HCEC 1CT (cell line): ENCODE measurements at places on chromosomes 5 and 9.

DNA sequence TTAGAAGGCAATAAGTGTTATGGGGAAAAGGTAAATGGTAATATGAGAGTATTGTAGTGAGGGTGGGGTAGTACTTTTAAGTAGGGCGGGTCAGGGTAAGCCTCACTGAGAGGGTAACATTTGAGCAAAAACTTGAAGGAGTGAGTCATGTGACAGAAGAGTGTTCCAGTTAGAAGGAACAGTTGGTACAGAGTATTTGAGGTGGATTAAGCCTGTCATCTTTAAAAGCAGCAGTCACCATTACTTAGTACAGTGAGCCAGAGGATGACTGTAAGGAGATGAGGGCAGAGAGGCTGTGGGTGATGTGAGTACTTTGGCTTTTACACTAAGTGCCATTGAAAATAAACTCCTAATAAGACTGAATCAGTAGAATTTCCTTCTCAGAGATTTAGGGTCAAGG lies 54.8 kb downstream of the UBAP1 start:
- peak; percentile 47 for DNase-seq

- no peak for DNase-seq
Observed at GRCh38 chr5:58649716-58650115, 66.8 kb downstream of the RAB3C start.

DNA sequence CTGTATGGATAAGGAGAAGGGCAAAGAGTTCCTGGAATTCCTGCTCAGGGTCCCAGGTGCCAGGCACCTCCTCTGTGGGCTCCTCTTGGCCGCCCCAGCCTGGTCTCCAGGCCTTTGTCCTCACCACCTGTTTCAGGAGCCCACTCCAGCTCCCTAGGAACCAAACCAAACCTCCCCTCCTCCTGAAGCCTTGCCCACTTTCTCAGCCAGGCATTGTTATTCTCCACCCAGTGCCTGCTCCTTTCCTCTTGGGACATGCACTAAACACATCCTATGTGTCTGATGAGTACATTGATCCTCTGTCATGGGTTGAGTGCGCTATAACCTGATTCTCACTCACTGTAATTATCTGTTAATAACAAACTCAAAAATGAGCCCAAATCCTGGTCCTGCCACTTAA lies 189.8 kb downstream of the SPOCK1 start:
- DNase-seq, result no peak

DNA sequence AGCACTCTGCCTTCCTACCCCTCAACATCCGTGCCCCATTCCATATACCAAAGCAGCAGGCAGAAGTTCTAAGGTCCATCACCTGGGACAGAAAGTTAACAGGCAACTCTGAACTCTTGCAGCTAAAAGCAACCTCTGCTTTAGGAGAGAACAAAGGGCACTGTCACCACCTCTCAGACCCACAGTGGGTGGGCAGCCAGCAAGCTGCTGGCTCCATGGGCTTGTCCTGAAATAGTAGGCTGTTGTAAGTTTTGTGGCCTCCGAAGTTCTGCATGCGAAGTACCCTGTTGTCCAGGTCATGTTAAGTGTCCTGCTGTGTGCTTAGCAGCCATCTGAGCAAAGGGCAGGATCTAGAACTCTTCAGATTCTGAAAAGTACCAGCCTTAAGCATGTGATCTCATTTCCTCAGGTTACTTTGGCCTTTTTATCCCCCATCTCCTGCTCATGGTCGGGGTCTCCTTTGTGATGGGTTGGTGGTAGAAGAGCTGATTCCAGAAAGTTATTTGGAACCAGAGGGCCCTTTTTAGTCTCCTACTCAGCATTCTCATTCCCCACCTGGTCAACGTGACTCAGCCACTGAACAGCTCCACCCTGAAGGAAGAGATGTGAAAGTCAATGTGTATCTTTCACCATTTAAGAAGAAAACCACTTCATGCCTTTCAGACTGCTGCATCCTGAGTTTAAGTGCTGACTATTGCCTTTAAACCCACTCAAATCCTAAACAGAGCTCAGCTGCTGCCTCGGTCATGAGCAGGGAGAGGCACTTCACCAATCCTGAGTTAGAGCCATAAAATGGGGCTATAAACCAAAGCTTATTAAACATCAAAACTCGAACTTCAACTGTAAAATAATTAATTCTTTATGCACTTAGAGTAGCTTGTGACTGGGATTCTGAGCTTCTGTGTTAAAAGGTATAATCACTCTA lies 121.4 kb downstream of the DPYSL3 start:
- DNase-seq, result no peak

DNA sequence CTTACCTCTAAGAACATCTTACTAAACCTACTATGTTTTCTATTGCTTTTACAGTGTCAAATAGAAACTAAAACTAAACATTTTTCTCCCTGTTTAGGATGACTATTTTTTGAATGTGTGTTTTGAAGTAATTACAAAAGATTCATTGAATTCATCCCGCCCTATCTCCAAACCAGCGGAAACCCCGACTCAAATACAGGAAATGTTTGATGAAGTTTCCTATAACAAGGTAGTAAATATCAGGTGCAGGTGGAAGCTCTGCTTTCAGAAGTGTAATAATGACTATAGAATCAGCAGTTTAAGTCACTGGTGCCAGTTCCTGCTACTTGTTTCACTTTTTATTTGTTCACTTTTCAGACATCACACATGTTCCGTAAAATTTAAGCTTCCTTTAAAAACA lies 20.0 kb downstream of the ERAP2 start:
- DNase-seq, result no peak

GRCh38 chr5:110623874-110624273 lies 102.6 kb downstream of the TMEM232 start:
- DNase-seq, result peak; percentile 28

- DNase-seq, result no peak
Observed at GRCh38 chr5:143819716-143820115, 7.8 kb downstream of the HMHB1 start.

- DNase-seq, result peak; percentile 52
Observed at GRCh38 chr9:2494562-2494961, 127.0 kb upstream of the VLDLR start.

DNA sequence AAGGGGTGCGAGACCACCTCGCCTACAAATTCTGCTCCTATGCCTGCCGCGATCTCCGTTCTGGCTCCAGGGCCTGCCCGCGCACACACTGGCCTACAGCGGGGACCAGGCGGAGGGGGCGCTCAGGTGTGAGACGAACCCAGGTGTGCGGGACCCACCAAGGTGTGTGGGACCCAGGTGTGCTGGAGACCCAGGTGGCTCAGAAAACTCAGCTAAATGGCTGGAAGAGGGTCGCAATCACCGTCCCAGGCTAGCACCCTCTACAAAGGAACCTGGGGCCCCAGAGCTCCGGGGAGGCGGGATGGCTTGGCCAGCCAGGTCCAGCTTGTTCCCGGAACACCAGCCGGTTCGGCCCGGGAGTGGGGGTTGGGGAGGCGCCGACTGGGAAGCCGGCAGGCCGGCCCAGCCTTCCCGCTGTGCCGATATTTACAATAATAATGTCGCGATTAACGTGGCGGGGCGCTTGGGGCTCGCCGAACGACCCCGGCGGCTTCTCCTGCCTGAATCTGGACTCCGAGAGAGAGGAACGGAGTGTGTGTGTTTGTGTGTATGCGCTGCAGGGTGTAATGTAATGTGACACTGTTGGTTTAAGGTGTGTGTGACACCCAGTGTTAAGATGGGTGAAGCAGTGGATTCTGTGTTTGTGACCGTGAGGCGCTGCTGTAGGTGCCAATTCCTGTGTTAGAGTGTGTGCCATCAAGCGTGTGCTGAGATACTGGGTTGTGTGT lies 1.4 kb downstream of the PCDH1 start:
- no peak for DNase-seq

DNA sequence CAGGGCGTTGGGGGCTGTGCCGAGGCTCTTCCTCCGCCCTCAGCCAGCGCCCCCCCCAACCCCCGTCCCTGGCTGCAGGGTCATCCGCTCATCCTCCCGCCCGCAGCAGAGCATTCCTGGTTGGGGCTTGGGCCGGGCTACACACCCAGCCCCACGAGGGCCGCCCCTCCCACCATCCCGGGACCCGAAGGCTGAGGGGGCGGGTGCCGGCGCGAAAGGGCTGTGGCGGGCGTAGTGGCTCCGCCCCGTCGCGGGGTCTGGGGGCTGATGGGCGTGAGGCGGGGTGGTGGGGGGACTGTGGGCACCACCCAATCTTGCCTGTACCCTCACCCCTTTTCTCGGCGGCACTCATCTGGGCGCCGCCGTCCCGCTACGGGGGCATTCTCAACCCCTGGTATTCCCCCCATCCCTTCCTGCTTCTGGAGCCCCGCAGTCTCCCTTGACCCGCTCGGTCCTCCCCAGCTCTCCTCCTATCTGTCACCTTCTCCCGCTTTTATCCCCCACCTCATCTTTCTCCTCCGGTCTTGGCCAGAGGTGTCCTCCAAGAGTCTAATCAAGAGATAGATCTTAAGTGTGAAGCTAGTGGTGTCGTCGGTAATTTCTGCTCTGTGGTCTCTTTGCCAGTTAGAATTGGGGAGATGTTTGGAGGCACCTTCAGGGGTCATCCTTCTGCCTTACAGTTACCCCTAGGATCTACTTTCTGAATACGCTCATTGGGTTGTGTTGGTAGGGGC lies 1.6 kb downstream of the FER start:
- DNase-seq, result peak; percentile 41

DNA sequence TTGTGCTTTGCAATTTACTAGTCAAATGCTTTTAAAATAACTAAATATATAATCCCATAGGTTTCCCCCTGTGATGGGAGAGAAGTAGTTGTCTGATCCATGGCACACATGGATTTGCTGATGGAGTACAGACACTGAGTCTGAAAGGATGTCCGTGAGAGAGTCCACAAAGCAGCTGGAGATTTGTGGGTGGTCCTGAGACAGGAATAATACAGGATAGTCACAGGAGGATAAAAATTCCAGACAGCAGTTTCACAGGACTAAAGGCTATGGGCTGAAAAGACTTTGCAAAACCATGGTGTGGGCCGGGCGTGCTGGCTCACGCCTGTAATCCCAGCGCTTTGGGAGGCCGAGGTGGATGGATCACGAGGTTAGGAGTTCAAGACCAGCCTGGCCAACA lies 58.7 kb upstream of the ZFR start:
- DNase-seq, result no peak

- DNase-seq, result peak; percentile 56
Observed at GRCh38 chr5:56876327-56876726, 33.1 kb upstream of the SETD9 start.

GRCh38 chr5:134506054-134507039 lies 19.1 kb upstream of the JADE2 start:
- no peak for DNase-seq

- no peak for DNase-seq
Observed at GRCh38 chr9:110687497-110687896, 18.9 kb downstream of the MUSK start.

DNA sequence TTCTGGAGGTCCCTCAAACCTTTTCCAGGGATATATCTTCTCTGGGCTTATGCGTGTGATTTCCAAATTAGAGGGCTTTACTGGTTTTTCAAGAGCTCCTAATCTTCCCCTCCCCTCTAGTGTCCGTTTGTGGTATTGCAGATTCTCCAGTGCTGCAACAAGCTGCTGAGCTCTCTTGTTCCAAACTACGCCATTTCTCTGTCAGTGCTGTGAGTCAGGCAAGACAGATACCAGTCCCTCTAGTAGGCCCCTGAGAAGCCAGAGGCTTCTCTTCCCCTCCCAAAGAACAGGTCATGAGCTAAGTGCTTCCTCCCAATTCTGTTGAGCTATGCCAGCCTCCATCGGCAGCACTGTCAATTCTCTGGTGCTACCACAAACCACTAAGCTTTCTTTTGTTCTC lies 149.5 kb downstream of the FANCC start:
- peak; percentile 89 for DNase-seq

- no peak for DNase-seq
Observed at GRCh38 chr9:97987487-97987886, 4.3 kb downstream of the ANP32B start.

- DNase-seq, result no peak
Observed at GRCh38 chr5:132498686-132499271, 8.2 kb upstream of the IRF1 start.

- peak; percentile 86 for DNase-seq
Observed at GRCh38 chr5:97764700-97765099, 581.7 kb upstream of the RIOK2 start.

DNA sequence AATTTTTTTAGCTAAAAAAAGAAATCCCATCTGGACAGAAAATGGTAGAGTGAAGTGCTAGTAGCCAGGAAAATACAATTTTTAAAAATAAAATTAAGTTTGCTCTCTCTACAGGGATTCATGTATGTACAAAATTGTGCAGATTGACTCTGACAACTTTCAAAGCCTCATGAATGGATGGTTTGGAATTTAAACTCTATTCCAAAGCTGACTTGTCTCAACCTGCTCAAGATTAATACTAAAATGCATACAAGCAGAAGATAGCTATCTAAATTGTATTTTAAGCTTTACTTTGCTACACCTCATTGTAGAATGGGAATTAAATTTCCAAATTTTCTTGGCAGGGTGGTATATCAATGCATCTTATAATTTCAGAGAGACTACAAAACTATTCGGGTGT lies 257.6 kb downstream of the RFX3 start:
- DNase-seq, result no peak

DNA sequence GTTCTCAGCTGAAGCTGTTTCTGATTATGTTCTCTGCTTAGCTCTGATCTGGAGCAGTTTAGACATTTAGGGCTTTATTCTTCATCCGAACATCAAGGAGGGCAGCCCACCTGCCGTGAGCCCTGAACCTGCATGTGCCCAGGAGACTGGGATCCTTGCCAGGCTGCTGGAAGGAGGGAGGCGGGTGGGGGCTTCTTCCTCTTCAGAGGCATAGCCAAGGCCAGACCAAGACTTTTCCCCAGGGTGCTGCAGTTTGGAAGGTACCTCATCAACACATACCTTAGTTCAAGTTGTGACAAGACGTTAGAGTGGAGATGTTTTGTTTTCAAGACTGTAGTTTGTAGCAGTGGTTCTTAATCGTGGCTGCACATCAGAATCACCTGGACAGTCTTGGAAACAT lies 64.9 kb downstream of the RALGPS1 start:
- DNase-seq, result no peak

DNA sequence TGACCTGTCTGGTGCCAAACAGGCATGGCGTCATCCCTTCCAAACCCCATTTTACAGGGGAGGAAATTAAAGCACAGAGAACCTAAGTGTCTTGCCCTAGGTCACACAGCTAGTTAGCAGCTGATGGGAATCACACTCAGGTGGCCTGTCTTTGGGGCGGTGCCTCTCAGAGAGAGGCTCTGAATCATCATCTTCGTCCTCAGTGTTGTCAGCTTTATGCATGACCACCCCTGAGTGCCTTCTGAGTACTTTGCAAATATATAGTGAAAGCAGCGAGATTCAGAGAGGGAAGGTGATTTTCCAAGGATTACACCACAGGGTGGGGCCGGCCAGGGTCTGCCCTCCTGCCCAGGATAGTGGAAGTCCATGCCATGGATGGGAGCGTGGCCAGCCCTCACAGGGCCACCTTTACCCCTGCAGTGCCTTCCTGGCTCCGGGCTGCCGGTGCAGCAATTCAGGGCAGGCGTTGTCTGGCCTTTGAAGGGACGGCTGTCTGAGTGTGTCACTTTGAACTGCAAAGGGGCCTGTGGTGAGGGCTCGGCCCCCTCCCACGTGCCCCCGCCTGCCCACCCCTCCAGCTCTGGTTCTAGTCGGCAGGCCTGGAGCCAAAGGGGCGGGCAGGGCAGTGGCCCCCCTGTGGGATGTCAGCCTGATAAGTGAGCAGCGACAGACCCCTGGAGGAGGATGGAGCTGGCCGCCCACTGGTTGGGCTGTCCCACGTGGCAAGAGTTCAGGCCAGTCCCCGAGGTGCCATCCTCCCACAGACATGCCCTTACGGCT lies 16.9 kb downstream of the LMX1B start:
- no peak for DNase-seq
